Retina (tissue), 1 donor: ENCODE measurements at places on chromosomes 12 and 14.

DNA sequence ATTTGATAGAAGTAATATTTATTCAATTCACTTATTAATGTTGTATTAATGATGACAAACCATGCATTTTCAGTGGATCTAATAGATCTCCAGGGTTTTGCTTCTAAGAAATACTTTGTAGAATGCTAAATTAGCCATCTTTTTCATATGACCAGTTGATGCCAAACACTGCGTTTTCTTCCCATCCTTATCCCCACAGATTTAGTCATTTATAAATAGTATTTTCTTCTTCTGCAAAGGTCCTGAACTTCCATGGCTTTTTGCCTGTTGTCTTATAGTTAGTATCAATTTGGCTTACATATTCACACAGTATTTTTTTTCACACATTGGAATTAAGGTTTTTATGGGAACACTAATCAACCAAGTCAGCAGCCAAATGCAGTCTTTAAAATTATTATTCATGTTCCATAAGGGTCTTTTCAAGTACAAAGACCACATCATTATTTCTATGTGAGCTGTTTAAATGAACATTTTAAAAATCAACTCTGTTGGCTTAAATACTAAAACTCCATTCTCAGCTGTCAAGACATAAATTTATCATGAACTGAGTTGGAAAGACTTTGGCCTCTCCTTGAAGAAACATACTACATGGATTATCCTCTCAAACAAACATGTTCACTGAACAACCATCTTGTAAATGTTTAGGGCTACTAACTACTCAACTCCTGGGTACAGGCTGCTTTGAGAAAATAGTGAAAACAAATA is 1278.4 kb upstream of the FLRT2 start:
- DNase-seq: no peak

- no peak for DNase-seq
Measured at GRCh38 chr12:119183942-119184695, 5.4 kb downstream of the HSPB8 start.

- DNase-seq: no peak
Measured at GRCh38 chr12:129592449-129592848, 311.4 kb downstream of the TMEM132D start.

- DNase-seq: no peak
Measured at GRCh38 chr12:7083125-7083524, 9.1 kb downstream of the C1R start.

- DNase-seq: no peak
Measured at GRCh38 chr14:72665259-72665658, 228.6 kb downstream of the DPF3 start.
